ENCODE measurements at places on chromosomes 13 and 19.

DNA sequence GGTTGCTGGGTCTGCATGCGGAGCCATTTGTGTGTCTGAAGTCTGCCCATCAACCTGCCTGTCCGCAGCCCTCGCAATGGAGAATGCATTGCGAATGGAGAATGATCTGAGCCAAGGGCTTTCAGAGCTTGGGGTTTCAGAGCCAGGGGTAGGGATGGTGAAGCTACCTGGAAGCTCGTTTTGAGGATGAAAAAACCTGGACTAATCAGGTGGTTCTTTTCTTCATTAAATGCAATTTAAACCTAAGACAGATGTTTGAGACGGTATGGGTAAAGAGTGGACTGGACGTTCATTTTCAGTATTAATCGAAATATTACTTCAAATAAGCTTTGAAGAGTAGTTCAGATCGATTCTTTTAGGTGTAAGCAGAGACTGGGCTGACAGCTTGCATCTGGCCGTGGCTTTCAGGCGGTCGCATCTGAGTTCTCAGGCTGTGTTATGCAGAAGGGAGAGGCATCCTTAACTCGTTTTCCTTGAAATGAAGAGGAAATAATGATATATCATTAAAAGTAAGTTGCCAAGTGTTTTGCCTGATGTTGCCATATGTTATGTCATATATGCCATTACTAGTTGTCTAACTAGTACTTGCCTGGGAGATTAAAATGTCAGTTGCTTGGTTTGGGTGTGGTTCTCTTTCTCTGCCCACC lies 801 bp downstream of the MCF2L start:
- no peak for DNase-seq

DNA sequence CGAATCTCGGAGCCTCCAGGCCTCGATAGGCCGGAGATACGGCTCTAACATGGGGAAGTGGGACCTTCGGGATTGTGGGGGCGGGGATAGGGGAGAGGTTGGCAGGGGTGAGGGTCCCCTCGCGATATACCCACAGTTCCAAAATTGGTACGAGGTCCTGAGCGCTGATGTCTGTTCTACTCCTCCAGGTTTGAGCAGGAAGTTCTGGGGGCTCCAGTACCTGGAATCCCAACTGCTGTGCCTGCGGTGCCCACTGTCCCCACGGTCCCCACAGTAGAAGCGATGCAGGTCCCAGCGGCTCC lies 447 bp downstream of the RBM42 start:
- DNase-seq: no peak

- no peak for DNase-seq
These were observed 56.2 kb upstream of the UBE2L5 start for GRCh38 chr13:30366088-30366487.

GRCh38 chr13:86201477-86201876 lies 402.3 kb upstream of the SLITRK6 start:
- DNase-seq: no peak

GRCh38 chr13:43786766-43787517 lies at the start of gene ENOX1:
ENOX1 (minus strand) TSS chr13:43786972.
- DNase-seq: no peak

- DNase-seq: no peak
These were observed 39.2 kb downstream of the GATAD2A start for GRCh38 chr19:19444681-19445155.

DNA sequence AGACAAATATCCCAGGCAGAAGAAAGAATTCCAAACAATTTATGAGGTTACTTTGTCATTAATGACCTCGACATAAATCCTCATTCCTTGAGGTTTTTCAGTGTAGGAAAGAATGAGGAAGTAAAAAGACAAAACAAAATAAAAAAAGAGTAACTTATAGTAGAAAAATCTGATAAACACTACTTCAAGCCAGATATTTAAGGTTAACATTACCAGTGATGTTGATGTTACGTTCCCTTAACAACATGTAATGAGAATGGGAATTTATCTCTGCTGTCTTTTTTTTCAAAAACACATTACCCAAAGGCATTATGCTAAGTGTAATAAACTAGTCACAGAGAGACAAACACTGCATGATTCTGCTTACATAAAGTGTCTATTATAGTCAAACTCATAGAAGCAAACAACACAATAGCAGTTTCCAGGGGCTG lies 935.1 kb downstream of the SLITRK1 start:
- DNase-seq: no peak

DNA sequence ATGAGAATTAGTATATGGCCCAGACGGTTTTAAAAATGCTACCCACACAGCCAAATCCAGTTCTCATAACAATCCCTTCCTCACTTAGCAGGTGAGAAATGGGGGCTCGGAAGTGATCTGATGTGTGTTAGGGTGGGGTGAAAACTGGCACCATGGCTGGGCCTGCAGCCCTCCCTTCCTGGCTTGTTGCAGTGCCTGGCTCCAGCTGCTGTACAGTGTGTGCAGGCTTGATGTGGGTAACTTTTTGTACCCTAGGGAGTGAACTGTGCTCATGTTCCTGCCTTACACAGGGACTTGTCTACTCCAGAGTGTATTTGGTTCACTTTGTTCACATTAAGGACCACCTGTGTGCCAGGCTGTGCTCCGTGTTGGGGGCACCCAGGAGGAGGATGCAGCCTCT lies 177.2 kb downstream of the LMO7 start:
- DNase-seq: no peak

GRCh38 chr13:44493213-44493812 lies 82.8 kb downstream of the TSC22D1 start:
- no peak for DNase-seq

DNA sequence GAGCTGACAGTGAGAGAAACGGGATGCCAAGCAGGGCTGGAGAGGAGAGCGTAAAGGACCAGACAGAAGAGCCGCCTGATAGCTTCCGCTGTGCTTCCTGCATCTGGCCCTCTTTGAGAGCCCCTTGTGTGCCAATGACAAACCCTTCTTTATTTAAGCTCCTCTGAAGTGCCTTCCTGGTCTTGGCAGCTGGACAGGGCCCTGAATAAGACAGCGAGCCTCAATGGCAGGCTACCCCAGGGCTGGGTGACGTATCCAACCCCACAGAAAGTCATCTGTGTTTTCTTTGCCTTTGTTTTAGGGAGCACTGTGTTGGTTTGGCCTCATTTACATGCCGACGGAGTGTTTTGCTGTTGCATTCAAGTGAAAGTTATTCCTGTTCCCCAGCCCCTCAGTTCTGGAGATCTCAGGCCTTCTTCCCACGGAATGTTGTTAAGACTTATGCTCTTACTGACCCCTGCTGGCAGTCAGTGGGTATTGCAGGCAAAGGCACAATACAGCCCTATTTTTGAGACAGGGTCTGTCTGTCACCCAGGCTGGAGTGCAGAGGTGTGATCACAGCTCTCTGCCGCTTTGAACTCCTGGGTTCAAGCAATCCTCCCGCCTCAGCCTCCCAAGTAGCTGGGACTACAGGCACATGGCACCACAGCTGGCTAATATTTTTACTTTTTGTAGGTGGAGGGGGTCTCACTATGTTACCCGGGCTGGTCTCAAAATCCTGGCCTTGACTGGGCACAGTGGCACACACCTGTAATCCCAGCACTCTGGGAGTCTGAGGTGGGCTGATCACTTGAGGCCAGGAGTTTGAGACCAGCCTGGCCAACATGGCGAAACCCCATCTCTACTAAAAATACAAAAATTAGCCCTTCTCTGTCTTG lies 16.8 kb downstream of the CCL25 start:
- no peak for DNase-seq

DNA sequence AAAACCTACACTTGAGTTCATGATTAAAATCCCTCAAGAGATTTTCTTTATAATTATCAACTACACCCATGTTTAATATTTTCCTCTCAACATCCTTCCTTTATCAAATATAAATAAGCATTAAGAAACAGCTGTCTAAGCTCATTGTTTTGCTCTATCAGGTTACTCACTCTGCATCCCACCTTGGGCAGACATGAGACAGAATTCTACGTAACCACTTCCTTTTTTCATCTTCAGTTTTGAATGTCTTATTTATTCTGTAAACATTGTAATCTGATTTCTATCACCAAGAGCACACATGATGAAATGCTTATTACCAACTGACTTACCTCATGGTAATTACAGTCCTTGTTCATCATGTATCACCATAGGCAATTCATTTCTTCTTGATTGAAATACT lies 1256.6 kb upstream of the ATXN8OS start:
- no peak for DNase-seq

- DNase-seq: no peak
These were observed 27.3 kb upstream of the EDDM13 start for GRCh38 chr19:56245121-56245740.

DNA sequence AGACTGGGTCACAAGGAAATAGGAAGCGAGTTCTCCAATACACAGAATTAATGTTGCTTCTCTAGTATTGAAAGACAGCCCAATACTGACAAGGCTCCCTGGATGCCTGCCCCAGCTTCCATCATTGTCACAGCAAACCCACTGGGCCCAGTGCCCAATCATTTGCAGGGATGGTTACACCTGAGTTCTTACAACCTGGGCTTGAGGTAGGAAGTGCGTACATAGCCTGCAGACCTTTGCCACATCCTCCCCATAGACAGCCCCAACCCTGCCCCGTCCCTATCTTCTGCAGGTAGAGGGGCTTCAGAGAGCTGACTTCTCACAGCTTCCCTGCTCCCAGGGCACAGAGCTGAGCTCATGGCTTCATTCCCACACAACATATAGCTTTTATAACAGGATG lies 108.1 kb upstream of the UBL3 start:
- DNase-seq: no peak

- no peak for DNase-seq
These were observed 2.8 kb downstream of the FAM124A start for GRCh38 chr13:51225029-51225428.

GRCh38 chr19:32018014-32018413 lies 327.4 kb upstream of the ZNF507 start:
- DNase-seq: no peak

GRCh38 chr13:80726868-80727267 lies 385.9 kb upstream of the SPRY2 start:
- no peak for DNase-seq

DNA sequence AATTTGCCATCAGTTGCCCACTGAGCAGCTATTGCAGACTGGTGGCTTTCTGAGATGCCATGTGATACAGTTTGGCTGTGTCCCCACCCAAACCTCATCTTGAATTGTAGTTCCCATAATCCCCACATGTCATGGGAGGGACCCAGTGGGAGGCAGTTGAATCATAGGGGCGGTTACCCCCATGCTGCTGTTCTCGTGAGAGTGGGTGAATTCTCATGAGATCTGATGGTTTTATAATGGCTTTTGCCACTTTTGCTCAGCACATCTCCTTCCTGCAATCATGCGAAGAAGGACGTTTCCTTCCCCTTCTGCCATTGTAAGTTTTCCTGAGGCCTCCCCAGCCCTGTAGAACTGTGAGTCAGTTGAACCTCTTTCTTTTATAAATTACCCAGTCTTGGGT lies 34.8 kb upstream of the ANKRD10 start:
- no peak for DNase-seq

DNA sequence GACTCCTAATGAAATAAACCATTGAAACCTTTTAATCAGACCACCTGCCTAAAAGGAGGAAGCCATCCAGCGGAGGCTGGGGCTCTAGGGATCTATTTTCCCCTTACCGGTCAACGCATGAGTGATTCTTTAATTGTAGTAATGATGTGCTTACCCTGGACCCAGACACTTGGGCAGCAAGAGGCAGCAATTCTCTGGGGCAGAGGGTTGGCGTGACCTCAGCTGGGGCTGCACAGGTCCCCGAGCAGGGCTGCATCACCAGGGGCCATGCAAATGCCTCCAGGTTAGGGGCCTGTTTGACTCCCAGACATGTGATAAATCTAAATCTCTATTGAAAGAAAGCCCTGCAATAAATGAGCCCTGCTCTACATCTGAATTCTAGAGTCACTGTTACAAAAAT lies 194.2 kb upstream of the TSHZ3 start:
- DNase-seq: no peak

DNA sequence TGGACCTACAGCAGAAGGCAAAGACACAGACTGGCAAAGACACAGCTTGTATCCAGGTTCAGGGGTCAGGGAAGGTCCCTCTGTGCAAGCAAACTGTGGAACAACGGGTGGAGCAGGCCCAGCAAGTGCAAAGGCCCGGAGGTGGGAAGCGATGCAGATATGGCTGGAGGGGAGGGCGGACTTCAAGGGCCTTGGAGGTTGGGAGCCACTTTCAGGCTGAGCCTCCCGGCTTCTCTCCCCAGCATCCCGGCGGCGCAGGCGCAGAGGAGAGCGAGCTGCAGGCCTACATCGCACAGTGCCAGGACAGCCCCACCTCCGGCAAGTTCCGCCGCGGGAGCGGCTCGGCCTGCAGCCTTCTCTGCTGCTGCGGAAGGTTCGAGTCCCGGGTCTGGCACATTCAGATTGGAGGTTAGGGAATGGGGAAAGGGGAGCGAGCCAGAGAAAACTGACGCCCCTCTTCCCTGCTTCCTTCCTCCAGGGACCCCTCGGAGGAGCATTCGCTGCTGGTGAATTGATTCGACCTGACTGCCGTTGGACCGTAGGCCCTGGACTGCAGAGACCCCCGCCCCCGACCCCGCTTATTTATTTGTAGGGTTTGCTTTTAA lies 2.1 kb upstream of the PNPLA6 start:
- DNase-seq: no peak
